ENCODE measurements at places on chromosomes 16 and 17.

DNA sequence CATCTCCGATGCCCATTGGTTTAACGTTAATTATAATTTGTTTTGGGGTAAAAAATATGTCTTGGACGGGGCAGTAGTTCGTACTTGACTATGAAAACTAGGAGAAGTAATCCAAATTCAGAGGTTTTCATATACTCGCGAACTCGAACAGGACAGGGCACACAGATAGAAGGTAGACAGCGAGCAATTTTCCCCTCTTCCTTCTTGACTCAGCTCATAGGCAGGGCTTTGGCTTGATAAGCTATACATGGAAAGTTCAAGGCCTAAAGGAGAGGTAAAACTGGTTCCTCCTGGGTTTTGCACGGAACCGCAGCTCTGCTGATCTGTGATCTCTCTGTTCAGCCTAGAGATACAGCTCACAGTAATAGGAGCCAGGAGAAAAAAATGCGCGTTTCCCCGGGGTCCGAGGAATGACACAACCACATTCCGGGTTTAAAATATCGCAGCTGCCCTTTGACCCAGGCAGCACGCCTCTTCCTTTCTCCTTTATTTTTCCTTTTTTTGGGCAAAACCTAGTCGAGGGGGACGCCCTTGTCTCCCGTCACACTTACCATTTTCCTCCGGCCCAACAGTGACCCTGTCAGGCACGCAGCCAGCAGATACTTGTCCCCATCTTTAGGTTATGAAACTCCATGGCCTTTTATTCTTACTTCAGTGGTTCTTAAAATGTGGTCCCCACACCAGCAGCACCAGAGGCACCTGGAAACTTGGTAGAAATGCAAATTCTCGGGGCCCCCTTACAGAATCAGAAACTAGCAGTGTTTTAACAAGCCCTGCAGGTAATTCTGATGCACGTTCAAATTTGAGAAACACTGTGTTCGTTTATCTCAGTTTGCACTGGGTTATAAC is 1.7 kb upstream of the LASP1 start:
- peak; percentile 46 for DNase-seq

- peak; percentile 85 for DNase-seq
Measured at GRCh38 chr16:23408823-23409298, 44.1 kb downstream of the COG7 start.

GRCh38 chr17:2402544-2402943 is 1.7 kb upstream of the MNT start:
- no peak for DNase-seq

- no peak for DNase-seq
Measured at GRCh38 chr17:45951941-45952340, 47.1 kb upstream of the STH start.

- DNase-seq: no peak
Measured at GRCh38 chr16:58515871-58516767, 802 bp downstream of the SETD6 start.

GRCh38 chr16:4298761-4299522 is 16.9 kb upstream of the GLIS2 start:
- DNase-seq: peak; percentile 95

- DNase-seq: no peak
Measured at GRCh38 chr17:61532826-61533225, 58.2 kb downstream of the NACA2 start.

DNA sequence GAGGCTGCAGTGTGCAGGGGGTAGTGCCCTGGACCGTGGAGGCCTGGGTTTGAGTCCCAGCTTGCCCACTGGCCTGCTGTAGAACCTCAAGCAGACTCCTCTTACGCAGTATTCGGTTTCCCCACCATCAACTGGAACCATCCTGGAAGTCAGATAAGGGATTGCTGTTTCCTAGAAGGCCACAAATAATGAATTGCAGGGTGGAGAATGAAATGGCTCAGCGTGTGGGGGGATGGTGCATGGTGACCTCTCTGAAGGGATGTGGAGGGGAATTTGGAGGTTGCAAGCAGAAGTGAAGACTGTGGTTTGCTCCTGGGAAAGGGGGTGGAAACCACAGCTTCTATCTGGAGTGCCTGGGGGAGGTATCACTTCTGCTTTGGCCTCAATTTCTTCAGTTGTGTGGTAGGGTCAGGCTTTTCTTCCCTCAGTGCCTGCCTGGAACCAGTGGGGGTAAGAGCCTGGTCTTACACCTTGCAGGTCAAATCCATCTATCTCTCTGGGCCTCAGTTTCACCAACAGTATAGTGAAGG is 1.7 kb downstream of the ADGRG5 start:
- DNase-seq: no peak

DNA sequence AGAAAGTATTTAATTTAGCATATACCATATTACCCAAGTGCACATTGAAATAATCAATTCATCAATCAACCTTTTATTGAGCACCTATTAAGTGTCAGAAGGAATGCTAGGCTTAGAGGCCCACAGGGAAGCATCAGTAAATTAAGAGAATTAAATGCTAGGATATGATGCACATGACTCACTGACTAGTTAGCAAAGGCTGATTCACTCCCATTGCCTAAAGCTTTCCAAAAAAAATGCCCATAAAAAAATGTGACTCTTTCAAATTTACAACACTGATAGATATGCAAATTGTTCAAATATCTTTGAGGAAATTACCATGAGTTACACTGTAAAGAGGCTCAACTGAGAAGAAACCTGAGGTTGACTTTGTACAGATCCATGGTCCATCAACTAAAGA is 883.3 kb downstream of the CDH11 start:
- no peak for DNase-seq

- no peak for DNase-seq
Measured at GRCh38 chr17:48283411-48283810, 146.6 kb downstream of the SKAP1 start.

Measured in myocyte (in vitro differentiated cells).